Central memory CD4-positive, alpha-beta T cell (primary cell): ENCODE measurements at places on chromosomes 11 and 22.

GRCh38 chr11:118914178-118914918 lies 11.4 kb downstream of the BCL9L start:
- peak; percentile 86 for DNase-seq

GRCh38 chr11:3036419-3036818 lies 20.8 kb downstream of the CARS1 start:
- DNase-seq: no peak

DNA sequence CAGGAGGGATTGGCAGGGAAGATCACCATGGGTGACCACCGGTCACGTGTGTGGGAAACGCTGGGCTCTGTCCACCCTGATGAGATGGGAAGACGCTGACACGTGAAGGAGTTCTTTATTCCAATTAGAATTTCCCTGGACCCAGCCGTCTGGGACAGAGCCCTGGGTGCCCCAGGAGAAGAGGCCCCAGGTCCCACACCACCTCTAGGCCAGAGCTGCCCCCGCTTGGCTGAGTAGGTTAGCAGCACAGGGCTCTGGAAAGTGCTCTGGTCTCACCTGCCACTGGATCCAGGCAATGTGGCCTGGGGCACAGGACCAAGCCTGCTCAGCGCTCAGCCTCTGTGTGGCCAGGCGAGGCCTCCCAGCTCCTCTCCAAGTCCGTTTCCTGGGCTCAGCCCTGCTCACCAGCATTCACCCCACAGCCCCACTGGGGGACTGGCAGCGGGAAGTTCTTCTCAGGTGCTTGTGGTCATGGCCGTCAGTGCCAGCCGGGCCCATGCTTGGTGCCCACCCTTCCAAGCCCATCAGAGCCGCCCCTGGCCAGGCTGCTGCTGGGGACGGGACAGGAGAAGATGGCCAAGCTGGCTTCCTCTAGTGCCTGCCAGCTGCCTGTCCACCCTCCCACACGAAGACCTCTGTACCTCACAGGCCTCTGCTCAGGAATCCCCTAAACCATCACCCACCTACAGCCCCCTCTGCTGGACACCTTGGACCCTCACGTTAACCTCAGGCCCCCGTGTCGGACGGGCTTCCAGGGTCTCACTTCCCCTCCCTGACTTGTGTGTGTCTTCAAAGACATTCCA lies 62.5 kb upstream of the FGF3 start:
- no peak for DNase-seq

- no peak for DNase-seq
Observed at GRCh38 chr11:9169595-9170295, 78.3 kb upstream of the SCUBE2 start.

GRCh38 chr11:131867457-131868257 lies 497.2 kb downstream of the NTM start:
- DNase-seq: no peak

DNA sequence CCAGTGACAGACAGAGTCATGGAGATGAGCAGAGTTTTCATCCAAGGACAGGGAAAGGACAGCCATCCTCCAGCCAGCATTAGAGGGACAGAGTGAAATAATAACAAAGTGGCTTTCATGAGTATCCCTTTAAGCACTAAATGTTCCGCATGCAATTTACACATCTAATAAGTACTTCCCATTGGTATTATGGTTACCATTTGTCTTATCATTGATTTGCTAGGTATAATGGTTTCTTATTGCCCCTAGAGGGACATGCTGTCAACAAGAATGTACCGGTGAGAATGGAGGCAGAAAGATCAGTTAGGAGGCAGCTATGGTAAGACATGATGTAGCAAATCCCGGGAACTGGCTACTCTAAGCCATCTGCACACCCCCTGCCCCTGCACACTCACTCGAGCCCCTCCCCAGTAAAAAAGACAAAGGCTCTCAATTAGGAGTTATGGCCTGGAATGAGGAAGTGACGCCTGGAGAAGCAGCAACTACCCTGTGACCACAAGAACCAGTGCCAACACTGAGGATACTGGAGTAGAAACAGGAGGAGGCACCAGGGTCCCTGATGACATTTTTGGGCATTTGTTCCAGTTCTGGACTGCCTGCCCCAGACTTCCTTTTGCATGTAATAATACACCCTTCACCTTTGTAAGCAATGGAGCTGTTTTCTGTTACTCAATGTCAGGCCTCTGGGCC lies 30.2 kb upstream of the HMGXB4 start:
- DNase-seq: no peak

DNA sequence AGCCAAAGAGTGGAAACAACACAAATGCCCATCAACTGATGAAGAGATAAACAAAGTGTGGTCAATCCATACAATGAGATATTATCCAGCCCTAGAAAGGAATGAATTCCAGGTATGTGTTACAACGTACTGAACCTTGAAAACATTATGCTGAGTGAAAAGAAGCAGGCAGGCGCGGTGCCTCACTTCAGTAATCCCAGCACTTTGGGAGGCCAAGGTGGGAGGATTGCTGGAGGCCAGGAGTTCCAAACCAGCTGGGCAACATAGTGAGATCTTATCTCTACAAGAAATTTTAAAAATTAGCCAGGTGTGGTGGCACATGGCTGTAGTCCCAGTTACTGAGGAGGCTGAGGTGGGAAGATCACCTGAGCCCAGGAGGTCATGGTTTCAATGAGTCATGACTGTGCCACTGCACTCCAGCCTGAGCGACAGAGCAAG lies 24.6 kb upstream of the TESMIN start:
- no peak for DNase-seq

- no peak for DNase-seq
Observed at GRCh38 chr11:66157182-66157864, 87.3 kb downstream of the PACS1 start.

GRCh38 chr11:33696931-33697638 lies 3.5 kb downstream of the C11orf91 start:
- DNase-seq: no peak

DNA sequence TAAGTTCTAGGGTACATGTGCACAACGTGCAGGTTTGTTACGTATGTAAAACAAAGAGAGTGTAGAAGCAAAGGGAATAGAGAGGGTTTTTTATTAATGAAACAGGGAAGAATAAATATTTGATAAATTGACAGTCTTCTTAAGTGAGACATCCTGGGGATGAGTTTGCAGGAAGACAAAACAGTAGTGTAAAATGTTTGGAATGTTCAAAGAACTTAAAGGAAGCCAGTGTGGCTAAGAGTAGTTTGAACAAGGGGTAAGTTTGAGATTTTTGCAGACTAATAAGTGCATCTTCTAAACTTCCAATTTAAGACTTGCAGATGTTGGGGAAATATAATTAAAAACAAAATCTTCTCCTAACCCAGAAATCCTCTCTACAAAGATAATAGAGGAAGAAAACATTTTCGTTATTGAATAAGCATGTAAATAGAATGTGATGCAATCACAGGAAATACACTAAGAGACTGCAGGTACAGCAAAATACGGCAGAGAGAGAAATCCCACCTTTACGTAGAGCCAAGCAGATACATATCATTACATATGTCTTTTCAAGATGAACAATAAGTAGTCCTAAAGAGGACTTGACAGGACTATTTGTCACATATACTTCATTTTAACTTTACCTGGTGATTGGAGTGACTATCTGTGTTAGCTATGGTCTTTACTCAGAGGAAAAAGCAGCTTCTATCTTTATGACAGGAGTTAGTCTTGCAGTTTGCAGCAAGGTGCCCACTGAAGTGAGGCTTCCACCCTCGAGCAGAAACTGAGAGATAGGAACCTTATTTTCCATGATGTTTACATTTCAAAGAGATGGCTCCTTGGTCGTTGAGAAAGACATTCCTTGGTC lies 402.1 kb downstream of the CNTN5 start:
- no peak for DNase-seq

- no peak for DNase-seq
Observed at GRCh38 chr11:113240790-113241635, 73.4 kb upstream of the TTC12 start.

- DNase-seq: no peak
Observed at GRCh38 chr11:100575860-100576717, 111.0 kb upstream of the ARHGAP42 start.

DNA sequence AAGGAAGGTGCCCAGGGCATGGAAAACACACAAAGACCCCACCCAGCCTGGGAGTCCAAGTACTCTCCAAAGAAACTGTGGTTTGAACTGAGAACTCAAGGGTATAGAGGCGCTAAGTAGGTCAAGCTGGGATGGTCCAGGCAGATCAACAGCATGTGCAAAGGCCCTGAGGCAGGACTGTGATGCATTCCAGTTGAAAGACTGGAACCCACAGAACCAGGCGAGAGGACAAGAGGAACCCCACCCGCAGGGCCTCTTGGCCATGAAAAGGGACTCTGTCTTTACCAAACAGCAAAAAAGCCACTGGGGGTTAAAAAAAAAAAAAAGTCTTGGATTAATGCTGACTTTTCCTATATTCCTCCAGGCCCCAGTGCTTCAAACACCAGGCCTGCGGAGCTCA lies 14.3 kb downstream of the CARD10 start:
- DNase-seq: no peak

DNA sequence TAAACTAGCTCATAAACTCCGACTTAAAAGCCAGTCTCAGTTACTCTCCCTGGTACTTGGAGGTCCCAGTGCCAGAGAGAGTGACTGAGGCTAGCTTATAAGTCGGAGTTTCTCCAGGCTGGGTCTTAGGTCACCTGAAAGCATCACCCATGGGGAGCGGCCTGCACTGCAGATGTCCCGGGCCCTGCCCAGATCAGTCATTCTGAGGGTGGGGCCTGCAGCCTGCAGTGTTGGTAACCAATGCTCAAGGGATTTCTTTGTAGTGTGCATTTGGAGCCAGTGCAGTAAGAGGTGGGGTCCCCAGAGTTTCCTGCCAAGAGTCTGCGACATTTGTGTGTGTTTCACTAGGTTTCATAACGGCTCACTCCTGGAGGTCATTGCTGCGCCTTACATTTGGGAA lies 14.8 kb downstream of the TAB1 start:
- no peak for DNase-seq

DNA sequence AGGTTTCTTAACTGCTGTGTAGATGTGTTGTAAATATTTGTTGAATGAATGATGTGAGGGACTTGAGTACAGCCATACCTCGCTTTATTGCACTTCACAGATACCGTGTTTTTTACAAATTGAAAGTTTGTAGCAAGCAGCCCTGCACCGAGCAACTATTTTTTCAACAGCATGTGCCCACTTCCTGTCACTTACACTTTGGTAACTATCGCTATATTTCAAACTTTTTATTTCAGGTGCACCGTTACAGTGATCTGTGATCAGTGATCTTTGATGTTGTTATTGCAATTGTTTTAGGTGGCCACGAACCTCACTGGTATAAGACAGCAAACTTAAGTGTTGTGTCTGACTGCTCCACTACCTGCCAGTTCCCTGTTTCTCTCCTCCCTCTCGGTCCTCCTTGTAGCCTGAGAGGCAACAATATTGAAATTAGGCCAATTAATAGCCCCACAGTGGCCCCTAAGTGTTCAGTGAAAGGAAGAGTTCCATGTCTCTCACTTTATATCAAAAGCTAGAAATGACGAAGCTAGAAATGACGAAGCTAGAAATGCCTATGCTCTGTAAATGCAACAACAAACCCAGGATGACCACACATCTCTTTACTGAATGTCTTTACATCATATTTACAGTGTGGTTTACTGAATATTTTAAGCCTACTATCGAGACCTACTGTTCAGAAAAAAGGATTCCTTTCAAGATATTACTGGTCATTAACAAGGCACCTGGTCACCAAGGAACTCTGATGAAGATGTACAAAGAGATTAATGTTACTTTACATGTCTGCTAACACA lies 1.0 kb downstream of the SFI1 start:
- DNase-seq: peak; percentile 68

DNA sequence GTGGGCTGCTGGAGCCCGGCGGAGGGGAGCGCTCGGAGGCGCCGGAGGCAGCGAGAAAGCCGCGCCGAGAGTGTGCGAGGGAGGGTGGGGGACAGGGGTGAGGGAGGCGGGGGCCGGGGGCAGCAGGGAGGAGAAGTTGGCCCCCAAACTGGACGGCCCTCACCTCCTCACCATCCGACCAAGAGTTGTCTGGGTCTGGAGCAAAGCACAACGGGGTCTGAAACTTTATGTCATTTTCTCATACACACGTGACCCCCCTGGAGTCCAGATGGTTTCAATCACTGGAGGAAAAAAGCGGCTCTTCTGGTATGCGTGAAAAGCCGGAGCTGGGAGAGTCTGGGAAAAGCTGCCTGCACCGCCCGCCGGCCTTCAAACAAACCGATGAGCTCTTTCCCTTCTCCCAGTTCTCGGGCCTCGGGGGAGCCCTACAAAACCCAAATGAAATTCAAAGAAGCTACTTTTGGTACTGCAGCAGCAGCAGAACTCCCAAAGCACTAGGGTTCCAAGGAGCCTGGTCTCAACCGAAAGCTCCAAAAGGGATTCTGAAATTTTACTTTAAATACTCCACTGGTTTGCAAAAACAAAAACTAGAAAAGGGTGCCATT lies 39.7 kb upstream of the AKIP1 start:
- DNase-seq: no peak
